Lower leg skin (tissue), 4 donors: ENCODE measurements at places on chromosomes 7 and 10. TPM values are rescaled to one million over a fixed set of nuclear protein-coding genes. Genes with fewer than 3 reads are reported as not detected.

DNA sequence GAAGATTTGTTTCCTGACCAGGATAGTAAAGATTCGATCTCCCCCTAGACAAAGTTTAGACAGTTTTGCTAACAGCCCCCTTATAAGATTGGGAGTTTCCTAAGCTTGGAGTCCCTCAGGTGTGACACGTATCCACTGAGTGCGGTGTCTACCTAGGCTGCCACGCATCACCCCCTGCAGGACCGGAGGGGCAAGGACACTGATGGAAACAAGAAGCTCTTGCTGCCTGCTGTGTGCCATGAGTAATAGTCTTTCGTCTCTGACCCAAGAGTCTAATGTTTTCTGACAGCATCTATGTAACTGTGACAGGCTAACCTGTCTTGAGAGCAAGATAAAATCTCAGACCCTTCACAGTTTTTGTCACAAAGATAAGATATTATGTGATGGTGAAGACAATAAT, 173.5 kb downstream of the SEMA3E start:
- no peak for DNase-seq

- no peak for DNase-seq
Measured at GRCh38 chr10:49009199-49009979, 69.7 kb upstream of the LRRC18 start.

DNA sequence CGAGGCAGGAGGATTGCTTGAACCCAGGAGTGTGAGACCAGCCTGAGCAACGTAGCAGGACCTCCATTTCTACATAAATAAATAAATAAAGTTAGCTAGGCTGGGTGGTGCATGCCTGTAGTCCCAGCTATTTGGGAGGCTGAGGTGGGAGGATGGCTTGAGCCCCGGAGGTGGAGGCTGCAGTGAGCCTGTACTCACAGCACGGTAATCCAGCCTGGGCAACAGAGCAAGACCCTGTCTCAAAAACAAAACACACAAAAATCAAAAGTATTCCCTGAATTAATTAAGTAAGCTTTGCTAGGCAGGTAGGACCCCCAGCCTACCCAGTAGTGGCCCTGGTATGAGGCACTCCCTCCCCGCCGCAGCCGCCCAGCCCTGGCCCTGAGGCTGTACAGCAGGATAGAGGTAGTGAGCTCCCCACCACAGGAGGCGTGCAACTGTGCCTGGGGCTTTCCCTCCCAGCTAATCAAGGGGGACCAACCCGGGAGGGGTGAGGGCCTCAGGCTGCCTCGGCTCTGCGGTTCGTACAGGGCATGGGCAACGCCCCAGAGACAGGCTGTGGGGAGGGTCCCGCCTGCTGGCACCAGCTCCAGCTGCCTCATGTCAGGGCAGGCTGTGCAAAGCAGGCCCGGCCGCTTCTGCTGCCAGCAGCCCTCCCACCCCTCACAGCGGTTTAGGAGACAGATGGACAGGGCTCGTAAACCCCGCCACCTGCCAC, 1.0 kb upstream of the CYP2W1 start:
- no peak for DNase-seq

DNA sequence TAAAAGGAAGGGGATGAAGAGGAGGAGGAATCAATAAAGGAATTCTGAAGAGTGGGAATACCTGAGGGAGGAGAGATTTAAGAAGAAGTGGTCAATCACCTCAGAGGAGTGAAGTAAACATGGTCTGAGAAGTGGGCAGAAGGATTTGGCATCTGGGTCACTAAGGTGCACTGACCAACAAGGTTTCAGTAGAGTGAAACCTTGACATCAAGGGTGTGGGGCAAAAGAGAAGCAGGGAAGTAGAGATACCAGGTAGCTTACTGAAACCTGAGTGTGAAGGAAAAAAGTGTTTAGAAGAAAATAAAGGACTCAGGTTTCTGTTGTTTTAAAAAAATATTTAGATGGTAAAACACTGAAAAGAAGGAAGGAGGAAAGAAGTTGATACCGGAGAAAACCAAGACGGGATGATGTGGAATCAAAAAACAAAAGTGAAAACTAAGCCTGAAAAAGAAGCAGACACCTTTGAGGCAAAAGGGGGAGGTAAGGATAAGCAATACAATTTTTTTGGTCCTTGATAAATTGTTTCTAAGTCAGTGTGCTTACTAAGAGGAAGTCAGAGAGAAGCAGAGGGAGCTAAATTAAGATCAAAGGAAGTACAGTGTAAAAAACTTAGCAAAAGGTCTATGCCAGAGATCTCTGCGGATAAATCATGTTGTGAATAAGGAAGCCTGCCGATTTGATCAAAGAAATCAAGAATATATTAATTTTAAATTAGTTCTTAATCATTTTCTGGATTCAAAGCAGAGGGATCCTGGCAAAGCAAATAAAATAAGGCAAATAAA, 137.2 kb upstream of the GPR22 start:
- no peak for DNase-seq

GRCh38 chr7:92949748-92950147, 113.4 kb upstream of the CDK6 start:
- no peak for DNase-seq

GRCh38 chr10:8811201-8811600, 756.7 kb downstream of the GATA3 start:
- DNase-seq = no peak

DNA sequence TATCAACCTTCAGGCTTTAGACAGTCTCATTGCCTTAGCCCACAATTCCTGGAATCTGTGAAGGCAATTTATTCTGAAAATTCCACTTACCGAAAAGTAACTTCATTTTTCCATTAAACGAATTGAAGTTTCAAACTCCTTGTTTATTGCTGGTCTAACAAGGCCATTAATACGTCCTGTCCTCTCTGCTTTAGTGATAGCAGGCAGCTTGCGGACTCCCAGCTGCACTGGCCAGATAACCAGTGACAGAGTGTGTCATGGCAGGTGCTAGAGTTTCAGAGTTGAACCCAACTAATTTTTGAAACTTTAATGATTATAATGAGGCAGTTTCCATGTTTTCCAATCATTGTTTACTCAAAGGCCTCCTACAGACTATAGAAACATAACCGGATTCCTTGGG, 31.1 kb downstream of the LOXL4 start:
- DNase-seq = no peak

GRCh38 chr10:42975558-42976340, 101.1 kb upstream of the RET start:
- no peak for DNase-seq

DNA sequence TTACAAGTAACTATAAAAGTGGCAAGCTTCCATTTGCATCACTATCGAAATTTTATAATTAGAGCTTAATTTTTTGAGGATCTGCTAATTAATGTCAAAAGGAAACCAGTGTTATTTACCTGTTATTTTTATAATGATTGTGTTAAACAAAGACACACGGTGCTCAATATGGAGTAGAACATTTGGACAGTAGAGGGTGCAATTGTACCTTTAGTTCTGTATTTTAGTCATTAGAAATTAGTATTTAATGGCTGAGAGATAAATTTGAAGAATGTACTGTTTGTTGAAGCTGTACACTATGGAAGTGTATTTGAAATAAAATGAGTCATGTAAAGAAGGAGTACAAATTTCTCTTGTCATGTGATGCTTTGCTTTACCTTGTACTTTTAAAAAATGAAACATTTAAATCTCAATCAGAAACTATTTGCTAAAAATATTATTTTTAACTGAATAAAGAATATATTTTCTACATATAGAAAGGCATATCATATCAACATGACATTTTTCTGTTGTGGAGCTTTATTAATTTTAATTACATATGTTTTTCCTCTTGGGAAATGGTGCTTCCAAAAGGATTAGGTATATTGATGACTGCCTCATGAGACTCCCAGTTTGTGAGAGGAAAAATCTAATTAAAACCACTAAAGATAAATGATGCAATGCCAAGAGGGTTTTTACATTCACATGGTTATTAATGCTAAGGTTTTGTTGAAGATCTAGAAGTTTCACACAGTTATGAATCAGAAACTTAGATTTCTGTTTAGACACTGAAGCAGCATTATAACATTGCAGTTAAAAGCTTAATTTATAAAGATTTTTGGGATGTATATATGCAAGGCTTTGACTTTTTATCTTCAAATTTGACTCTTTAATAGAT, 10.4 kb upstream of the PRKG1 start:
- DNase-seq = no peak

DNA sequence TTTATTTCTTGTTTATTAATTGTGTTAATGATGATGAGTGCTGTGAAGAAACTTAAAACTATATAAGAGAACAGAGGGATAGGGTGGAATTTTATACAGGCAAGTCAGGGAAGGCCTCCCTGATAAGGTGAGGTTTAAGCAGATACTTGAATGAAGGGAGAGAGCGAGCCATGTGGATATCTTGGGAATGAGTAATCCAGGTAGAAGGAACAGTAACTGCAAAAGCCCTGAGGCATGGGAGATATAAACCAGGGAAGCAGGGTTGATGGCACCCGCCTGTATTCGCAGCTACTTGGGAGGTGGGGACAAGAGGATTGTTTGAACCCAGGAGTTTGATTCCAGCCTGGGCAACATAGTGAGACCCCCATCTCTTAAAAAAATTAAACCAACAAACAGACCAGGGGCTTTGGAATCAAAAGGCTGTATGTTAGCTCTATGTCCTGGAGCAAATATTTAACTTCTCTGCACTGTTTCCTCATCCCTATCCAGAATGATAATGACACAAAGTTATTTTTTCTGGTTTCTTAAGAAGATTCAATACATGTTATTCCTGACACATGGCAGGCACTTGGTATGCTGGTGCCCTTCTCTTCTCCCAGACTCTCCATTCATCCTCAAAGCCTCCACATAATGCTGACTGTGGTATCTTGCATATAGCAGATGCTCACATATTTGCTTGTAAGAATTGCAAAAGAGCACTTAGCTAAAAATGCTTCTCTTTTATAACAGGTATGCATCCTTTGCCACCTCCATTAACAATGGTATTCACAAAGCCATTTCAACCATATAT, 169.3 kb downstream of the CHN2 start:
- DNase-seq = no peak

GRCh38 chr7:70986297-70986696, 145.6 kb upstream of the GALNT17 start:
- no peak for DNase-seq

- no peak for DNase-seq
Measured at GRCh38 chr7:110311556-110311955, 779.4 kb upstream of the LRRN3 start.

- DNase-seq = no peak
Measured at GRCh38 chr10:89522463-89522862, 12.9 kb downstream of the SLC16A12 start.

GRCh38 chr7:122219253-122219865, 75.3 kb upstream of the AASS start:
- DNase-seq = no peak

HYAL4 gene
- total RNA-seq = 2.9 TPM

ATOH7 gene
- total RNA-seq = not detected

ANXA8 gene
- 151 TPM for total RNA-seq

CLDN15 gene
- total RNA-seq = 21.2 TPM

PNLIPRP1 gene
- not detected for total RNA-seq

OR2A42 gene
- 0.59 TPM for total RNA-seq

DMBT1 gene
- not detected for total RNA-seq

ZNF488 gene
- 2.0 TPM for total RNA-seq

MKX gene
- 1.2 TPM for total RNA-seq
